ENCODE measurements at places on chromosomes 7 and 10.

DNA sequence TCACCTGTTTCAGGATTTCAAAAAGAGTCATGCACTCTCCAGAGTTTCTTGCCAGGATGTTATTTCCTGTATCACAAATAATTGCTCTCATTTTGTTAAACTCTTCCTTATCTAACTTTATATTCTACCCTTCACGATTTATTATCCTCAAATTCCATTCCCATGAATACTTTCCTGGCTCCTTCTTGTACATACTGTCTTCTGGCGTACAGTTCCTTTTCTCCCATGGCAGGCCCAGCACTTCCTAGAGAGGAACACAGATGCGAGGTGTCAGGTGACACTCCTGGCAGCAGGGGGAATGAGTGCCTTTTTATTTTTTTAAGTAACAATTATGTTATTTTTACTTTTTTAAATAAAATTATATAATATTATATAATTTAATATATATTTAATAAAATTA, 411.9 kb downstream of the TFEC start:
- DNase-seq = no peak

DNA sequence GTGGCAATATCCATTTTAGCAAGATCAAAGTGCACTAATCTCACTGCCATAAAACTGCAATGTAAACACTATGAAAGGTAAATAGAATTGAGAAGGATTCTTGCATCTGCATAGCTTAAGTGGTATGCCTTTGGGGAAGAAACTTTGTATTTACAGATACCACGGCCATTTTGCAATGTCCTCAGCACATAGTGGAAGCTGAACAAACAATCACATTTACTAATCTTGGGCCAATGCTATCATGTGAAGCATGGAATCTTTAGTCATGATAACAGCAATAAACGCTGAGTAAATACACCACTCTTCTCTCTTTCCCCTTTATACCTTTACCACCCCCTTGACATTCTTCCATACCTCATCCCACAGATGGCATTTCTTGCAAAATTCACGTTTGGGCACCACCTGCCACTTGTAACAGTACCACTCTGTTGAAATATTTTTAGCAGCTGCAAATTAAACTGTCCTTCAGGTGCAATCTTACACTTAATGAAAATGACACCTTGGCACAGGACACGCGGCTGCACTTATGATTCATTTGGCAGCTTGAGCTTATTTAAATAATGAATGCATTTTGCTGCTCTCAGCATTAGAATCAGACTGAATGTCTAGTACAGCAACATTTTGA, 171.8 kb downstream of the SEMA3A start:
- DNase-seq = no peak

DNA sequence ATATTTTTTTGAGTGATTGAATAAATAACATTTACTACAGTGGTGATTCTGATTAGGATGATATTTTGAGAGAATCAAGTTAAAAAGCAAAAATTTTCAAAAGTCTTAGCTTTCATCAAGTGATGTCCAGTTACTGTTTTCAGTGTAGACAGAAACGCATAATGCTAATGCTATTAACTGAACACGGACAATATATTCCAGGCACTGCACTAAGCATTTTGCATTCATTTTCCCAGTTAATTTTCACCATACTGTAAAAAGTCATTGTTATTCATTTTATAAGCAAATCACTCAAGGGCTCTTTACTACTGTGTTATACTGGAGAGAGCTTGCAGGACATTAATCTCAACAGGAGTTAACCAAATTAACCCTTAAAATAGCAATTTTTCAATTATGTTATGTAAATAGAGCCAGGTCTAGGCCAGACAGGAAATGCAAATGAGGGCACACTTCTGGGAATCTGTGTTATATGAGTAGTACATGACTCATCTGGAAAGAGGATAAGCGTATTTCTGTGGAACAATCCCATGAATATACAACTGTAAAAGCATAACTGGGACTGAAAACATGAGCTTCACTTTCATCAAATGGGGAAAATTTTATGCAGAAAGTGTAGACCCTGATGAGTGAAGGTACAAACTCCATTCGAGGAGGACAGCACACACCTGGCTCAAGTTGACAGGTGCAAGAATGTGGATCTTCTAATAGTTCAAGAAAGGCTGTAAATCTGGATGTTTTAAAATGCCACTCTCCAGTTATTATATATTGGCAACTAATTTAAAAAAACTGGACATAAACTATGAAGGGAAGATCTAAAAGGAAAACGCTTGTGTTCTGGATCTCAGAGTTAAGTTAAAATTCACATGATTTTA, 75.4 kb downstream of the ANK3 start:
- peak; percentile 2 for DNase-seq

DNA sequence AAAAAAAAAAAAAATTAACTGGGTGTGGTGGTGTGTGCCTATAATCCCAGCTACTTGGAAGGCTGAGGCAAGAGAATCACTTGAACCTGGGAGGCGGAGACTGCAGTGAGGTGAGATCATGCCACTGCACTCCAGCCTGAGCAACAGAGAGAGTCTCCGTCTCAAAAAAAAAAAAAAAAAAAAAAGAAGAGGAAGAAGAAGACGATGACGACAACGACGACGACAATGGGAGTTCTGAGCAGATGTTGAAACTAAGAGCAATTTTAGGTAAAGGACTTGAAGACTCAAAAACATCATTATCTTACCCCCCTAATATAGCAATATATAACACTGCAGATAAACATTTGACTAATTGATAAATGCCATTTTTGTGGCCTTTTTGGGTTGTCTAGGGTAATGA, 39.5 kb upstream of the PPP1R17 start:
- no peak for DNase-seq

GRCh38 chr7:137790828-137791227, 55.9 kb downstream of the DGKI start:
- no peak for DNase-seq

- no peak for DNase-seq
Observed at GRCh38 chr10:60384708-60385398, 4.8 kb downstream of the ANK3 start.

- DNase-seq = no peak
Observed at GRCh38 chr7:48366096-48366495, 194.8 kb downstream of the ABCA13 start.

- DNase-seq = no peak
Observed at GRCh38 chr10:58030208-58030607, 237.5 kb downstream of the IPMK start.

DNA sequence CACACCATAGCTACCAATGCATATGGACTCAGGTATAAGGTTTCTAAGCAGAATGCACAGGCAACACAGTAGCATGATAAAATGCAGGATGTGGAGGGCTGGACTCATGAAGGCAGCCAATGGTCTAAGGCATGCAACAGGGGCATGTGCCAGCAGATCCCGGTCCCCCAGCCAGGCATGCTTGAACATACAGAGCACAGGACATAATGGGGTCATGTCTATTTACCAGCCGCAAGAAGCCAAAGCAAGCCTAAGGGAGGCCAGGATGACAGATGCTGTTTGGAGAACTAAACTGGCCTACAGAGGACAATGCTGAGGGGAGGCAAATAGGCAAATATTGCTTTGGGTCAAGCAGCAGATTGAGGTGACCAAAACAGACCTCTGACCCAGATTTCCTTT, 60.0 kb upstream of the PDLIM1 start:
- no peak for DNase-seq

DNA sequence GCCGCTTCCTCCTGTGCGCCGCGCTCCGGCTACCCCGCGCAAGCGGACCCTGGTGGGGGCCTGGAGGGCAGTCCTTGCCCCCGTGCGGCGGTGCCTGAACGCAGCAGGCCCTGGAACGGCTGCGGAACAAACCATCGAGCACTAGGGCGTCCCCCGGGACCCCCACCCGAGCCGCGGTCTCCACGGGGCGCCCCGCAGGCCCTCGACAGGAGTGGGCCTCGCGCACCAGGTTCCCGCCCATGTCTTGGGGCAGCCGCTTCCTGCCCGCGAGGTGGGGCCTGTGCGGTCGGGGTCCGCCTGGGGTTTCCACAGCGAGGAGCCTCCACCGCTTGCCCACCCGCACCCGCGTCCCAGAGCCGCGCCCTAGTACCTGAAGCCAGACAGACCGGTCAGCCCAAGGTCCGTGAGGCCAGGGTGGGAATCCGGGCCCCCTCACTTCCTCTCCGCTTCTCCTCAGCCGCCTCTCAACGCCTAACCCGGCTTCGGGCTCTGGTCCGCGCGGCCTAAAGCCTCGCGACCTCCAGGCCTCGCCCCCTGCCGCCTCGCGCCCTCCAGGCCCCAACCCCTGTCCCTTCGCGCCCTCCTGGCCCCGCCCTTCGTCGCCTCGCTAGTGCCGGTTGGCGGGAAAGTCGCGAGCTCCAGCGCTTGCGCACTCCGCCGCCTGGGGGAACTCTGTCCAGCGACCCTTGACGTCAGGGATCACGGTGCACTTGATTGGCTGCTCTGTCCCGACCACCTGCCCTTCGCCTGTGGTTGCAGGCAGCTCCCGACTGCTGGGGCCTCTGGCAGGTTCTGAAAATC, 7.0 kb upstream of the GBX1 start:
- DNase-seq = peak; percentile 29

- no peak for DNase-seq
Observed at GRCh38 chr7:112298543-112299100, 92.1 kb downstream of the ZNF277 start.

DNA sequence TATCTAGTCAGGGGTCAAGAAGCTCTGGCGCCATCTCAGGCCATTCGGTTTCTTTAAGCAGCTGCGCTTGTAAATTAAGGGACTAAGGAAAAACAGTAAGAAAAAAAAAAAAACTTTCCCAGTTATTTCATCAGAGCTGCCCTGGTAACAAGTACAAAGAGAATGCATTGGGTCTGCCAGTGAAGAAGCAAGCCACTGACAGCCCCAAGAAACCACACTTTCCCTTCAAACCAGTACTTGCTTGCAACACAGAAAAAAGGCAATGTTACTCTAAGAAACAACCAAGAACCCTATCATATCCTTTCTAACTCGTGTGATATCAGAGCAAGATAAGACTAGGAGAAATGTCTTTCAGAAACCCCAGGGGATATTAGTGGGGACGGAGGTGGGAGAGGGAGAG, 40.6 kb upstream of the AOAH start:
- DNase-seq = no peak

DNA sequence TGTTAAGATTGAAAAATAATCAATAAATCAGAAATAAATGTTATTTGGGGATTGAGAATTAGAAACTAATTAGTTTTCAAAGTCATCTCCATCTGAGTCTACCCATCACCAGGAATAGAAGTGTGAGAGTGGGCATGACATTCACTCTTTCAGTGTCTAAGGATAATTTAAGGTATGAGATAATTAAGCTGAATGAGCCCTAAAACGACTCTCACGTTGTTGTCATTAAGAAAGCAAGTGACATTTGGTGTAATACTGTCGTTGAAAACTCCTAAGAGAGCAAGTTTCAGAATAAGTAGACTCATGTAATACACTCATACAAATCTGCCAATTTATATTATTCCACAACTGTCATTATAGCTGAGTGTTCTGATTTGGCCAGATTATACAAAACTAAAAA, 7.1 kb downstream of the AGMO start:
- no peak for DNase-seq

DNA sequence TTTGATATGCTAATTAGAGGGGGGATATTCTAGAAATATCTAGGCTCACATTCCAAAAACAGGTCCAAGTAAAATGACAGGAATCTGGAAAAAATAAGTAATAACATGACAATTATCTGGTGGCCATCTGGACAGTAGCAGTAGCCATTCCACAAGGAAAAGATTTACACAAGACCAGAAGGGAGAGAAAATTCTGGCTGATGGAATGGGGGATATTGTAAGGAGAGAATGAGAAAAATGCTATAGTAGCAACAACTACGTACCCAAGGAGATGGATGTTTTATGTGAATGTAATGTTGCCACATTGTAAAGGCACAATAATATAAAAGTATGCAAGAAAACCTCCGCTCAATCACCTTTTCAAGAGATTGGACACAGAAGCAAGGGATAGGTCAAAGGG, 5.4 kb downstream of the MYOF start:
- DNase-seq = no peak

GRCh38 chr10:129388435-129388834, 78.6 kb upstream of the MGMT start:
- no peak for DNase-seq

GRCh38 chr10:3169673-3170072, 2.9 kb downstream of the PITRM1 start:
- no peak for DNase-seq

DNA sequence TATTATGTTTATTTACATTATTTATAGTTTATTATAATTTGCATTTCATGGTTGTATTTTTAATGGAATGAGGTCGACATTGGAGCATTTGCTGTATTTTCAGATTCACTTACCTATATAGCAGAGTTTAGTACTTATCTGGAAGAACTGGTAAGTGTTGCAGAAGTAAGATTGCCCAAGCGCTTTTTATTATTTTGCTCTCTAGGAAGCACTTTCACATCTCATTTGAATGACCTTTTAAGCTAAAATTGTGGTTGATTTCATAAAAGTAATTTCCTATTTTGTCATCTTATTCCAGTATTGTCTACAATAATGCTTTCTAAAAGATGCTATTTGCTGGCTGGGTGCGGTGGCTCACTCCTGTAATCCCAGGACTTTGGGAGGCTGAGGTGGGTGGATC, 28.6 kb downstream of the SEC61A2 start:
- DNase-seq = no peak

- no peak for DNase-seq
Observed at GRCh38 chr10:103395754-103396066, 565 bp downstream of the ATP5MK start.

DNA sequence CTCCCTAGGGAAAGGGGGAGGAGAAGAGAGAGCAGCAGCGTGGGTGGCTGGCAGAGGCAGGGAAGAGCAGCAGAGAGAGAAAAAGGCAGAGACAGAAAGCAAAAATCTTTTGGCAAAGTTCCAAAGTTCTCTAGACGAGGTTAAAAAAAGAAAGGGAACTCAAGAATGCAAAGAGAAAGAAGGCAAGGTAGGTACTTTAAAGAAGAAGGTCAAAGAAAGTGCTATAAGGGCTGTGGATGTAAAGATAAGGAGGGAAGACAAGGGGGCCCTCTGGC, 20.2 kb upstream of the OPTN start:
- no peak for DNase-seq

DNA sequence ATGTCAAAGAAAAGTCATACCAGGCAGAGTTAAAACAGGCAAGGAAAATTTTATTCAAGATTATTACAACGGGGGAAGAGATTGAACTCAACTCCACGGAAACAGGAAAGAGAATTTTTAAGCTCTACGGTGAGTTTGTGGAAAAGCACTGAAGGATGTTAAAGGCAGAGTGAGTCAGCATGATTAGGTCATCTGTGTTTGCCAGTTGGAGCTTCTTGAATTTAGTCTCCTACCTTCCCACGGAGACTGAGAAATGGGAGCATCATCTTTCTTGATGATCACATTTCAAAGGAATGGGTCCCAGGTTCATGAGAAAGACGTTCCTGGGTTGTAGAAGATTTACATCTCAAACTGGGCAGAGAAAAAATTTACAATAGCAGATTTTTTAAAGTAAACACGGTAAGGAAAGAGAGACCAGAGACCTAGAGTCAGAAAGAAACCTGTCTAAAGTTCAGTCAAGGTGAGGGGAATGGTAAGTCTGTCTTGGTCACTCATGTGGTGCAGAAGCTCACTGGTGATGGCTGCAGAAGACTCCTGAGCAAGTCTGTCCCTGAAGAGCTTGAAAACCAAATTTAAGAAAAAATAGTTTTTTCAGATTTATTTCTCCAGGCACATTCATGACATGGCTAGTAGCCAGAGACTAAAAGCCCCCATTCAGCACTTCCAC, 516.9 kb upstream of the LRRN3 start:
- DNase-seq = no peak

GRCh38 chr7:95540366-95540765, 54.6 kb downstream of the ASB4 start:
- DNase-seq = no peak

- DNase-seq = no peak
Observed at GRCh38 chr10:43108951-43109350, 29.3 kb upstream of the CSGALNACT2 start.

All from CD4-positive, alpha-beta T cell treated with Interleukin-6 for 4 hours (primary cell).